Activated CD4-positive, alpha-beta T cell treated with anti-CD3 and anti-CD28 coated beads for 4 hours (primary cell): ENCODE measurements at places on chromosomes 3 and 15.

DNA sequence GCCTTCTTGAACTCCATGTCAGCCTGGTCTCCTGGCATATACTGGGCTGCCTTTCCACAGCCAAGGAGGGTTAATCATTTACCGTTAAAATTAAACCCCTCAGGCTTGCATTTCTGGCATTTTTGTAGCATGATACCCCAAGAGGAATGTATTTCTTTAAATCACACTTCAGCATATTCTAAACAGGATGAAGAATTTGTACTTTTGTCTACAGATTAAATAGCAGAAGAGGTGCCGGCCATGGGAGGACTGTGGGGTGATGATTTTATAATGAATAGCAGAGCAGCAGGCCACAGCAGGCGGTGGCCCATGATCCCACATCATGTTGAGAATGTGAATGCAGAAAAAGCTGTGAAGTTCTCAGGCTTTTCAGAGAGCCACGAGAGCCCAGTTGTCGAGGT is 90.2 kb downstream of the ARNT2 start:
- no peak for DNase-seq

DNA sequence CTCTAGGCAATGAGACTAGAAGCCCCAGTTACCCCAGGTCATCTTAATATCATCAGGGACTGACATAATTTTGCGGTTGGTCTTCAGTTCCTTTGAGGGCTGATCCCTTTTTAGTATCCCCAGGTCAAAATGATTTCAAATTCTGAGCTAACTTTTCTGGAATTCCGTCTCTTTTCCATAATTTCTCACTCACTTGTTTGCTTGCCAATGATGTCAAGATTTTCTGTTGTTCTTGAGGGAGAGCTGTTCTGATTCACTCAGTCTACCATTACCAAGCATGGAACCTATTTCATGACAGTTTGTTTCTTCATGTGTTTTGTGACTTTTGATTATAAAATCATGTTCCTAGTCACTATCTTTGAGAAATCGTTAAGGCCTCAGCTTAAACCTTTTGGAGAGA is 190.5 kb upstream of the LYSMD4 start:
- no peak for DNase-seq

- no peak for DNase-seq
These were observed 375.2 kb downstream of the TUSC7 start for GRCh38 chr3:117084739-117085270.

DNA sequence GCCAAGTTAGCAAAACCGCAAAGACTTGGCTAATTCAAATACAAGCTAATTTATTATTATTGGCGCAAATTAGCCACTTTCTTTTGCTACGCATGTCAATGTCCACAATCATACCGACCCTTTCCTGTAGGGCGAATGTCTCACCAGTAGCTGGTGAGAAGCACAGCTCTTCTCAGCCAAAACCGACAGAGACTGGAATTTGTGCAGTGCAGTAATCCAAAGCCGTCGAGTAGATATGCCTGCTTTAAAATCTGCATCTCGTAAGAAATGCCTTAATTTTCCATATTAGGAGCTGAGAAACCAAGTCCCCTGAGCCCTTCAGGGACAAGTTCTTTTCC is 614 bp upstream of the MINDY2 start:
- no peak for DNase-seq
